DMS153 (cell line): ENCODE measurements at places on chromosomes 3 and 15.
A peak's percentile ranks its signal among the peaks of the same experiment; 100 is the strongest.

DNA sequence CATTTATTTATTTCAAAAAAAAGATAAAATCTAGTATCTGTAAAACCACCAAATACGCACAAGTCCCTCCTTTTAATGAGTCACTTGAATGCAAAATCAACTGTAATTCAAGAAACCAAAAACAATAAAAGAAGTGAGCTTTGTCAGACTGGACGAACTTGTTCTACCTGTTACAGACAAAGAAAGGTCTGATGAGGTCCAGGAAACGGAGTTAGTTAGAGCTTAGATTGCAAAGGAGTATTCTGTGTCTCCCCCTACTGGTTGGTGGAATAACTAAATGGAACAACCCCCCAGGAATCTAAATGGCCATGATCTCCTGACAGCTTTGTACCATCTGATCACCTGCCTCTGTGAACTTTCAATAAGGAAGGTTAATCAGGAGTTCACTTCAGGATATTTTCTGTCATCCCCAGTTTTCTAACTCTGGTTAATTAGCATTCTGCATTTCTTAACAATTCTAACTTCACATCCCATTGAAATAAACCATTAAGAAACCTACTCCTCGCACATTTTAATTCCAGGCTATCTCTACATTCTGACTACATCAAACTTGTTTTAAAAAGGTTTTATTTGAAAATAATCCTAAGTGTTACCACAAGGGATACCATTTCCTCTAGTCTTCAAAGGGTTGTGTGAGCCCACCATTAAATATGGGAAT lies 333.0 kb upstream of the SATB1 start:
- DNase-seq = peak; percentile 82

DNA sequence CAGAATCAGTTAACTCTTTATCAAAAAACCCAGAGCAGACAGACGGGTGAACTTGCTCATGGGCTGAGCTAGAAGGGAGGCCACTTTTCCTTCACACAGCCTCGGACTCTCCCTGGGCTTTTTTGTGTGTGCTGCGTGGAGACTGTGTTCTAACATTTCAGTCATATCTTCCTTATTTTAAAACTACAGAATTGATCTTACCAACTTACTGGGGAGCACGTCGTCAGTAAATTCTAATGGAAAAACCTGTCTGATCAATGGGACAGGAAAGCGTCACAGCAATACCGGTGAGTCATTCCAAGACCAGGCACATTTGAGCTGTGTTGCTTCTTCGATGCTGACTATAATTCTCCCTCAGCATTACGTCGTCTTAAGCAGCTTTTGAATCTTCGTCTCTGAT lies 145.1 kb downstream of the LPP start:
- no peak for DNase-seq

GRCh38 chr3:149371723-149372114 lies 5.7 kb downstream of the TM4SF1 start:
- no peak for DNase-seq

- no peak for DNase-seq
Observed at GRCh38 chr3:146532406-146532805, 12.0 kb downstream of the PLSCR1 start.

GRCh38 chr15:65939901-65940617 lies 70.8 kb downstream of the RAB11A start:
- peak; percentile 26 for DNase-seq

GRCh38 chr15:79067072-79067833 lies 23.3 kb downstream of the RASGRF1 start:
- DNase-seq = no peak

DNA sequence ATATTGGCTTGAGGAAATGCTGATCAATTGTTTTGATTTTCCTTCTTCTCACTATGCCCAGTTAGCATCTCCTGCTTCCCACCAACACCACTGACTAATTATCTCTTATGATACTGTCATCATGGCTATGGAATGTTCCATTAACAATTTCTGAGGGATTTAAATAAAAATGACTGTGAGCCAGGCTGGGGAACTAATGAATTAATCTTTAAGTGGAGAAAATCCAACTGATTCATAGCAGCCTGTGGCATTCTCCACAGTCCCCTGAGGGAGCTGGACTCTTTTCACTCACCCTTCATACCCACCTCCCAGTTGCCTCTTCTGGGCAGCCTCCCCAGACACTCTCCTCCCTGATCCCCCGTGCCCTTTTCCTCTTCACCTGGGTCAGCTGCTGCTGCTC lies 353.6 kb downstream of the CLSTN2 start:
- DNase-seq = no peak

DNA sequence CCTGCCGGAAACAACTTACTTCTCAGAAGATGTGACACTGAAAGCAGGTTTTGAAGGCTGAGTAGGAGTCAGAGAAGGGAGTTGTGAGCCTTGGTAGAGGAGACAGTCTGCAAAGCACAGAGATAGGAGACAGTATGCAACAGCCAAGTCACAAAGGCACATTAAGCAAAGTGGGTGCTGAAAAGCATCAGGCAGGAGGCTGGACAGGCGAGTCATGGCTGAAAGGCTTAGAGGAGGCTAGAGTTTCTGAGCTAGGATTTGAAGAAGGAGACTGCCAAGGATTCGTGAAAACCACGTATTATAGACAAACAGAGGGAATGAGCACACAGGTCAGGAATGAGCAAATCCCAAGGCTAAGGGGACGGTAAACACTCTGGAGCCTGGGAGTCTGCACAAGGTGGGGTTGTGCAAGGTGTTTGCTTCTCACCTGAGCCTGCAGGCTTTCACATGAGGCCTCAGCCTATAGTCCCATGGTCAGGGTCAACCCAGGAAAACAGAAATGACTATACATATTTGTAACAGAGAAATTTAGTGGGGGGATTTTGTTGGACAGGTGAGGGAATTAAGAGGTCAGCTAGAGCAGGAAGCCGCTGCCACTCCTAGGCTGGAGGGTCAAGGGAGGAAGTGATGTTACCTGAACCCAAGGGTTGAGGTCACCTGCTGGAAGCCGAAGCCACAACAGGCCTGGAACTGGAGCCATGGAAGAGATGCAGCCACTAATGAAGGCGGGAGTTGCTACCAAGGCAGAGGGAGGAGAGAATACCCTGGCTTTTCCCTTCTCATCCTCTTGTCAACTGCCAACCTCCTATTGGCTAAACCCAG lies 23.1 kb upstream of the TRIM71 start:
- DNase-seq = no peak

DNA sequence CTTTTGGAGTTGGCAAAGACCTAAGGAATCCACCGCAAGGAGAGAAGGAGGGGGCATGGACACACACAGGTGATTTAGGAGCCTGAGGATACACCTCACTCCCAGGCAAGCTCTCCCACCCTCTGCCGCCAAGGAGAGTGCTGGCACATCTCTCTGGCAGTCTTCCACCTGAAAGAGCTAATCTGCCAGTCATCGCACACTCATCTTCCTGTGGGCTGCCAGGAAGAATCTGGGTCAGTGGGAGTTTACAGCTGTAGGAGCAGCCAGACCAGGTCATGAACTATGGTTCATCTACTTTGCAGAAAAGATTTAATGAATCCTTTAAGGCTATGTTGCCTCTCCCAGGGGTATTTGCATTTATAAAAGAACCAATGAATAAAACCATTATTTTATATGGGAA lies 170.6 kb upstream of the TSC22D2 start:
- no peak for DNase-seq

DNA sequence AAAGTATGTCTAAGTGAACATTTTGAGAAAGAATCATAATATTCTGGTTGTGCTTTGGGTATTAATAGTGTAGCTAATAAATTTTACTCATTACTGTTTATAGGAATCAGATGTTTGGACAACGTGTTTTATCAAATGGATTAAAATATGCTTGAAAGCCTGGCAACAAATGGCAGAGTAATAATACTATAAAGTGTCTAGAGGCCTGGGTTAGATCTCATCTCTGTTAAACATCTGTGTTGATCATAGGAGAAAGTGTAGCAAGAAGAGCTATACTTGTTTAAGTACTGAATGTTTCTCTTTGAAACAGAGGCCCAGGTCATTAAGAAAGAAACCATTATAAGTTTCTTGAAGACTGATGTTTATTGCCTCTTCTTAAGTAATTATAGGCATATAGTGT lies 30.5 kb downstream of the VPS8 start:
- DNase-seq = no peak

- no peak for DNase-seq
Observed at GRCh38 chr3:64664397-64664796, 23.4 kb downstream of the ADAMTS9 start.

DNA sequence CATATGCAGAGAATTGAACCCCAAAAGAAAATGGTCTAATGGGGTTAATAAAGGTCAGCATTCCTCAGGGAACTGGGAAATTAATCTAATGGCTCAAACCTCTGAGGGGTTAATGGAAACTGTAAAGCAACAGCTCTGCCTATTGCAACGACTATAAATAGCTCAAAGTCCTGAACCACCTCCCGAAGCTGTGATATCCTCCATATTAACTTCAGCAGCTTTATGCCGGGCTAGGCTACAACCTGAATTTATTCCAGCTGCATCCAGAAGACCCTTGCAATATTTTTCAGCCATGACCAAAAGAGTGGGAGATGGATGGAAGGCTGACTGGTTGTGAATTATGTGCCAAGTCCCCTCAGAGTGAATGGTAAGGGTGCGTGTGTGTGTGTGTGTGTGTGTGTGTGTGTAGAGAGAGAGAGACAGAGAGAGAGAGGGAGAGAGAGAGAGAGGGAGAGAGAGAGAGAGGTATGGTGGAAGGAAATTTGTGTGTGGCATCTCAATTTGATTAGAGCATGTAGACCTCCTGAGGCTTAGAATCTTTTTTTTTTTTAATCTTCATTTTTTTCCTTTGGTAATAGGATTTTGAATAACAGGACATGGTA lies 109.9 kb downstream of the PDCD6IP start:
- DNase-seq = no peak

DNA sequence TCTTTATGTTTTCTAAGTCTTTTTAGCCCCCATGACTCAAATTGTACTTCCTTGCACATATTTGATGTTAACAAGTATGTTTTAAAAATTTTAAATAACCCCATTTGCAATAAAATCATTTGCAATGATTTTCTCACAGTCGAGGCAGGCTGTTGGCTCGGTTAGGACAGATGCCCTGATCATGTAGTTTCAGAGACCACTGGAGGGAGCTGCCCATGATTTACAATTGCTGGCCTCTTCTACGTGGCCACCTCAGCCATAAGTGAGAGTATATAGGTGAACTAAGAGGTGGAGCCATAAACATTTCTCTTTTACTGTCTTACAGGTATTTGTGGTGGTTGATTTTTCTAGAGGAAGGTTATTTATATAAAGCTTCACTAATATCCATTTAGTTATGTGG lies 1.7 kb downstream of the DTWD1 start:
- DNase-seq = no peak

DNA sequence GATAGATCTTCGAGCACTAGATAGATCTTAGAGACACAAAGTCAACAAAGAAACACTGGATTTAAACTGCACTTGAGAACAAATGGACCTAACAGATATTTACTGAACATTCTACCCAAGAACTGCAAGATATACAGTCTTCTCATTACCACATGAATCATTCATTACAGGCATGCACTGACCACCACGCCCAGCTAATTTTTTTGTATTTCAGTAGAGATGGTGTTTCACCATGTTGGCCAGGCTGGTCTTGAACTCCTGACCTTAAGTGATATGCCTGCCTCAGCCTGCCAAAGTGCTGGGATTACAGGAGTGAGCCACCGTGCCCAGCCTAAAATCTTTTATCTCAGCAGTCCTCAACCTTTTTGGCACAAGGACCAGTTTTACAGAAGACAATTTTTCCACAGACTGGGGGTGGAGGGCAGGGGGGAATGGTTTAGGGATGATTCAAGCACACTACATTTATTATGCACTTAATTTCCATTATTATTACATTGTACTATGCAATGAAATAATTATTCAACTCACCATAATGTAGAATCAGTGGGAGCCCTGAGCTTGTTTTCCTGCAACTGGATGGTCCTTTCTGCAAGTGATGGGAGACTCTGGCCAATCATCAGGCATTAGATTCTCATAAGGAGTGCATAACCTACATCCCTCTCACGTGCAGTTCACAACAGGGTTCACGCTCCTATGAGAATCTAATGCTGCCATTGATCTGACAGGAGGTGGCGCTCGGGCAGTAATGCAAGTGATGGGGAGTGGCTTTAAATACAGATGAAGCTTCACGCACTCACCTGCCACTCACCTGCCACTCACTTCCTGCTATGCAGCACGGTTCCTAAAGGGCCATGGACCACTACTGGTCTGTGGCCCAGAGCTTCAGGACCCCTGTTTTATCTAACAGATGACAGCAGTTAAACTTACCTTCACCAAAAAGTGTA lies 21.7 kb downstream of the CSNK1G1 start:
- no peak for DNase-seq

GRCh38 chr15:52421029-52421428 lies 107.7 kb downstream of the MYO5A start:
- no peak for DNase-seq

DNA sequence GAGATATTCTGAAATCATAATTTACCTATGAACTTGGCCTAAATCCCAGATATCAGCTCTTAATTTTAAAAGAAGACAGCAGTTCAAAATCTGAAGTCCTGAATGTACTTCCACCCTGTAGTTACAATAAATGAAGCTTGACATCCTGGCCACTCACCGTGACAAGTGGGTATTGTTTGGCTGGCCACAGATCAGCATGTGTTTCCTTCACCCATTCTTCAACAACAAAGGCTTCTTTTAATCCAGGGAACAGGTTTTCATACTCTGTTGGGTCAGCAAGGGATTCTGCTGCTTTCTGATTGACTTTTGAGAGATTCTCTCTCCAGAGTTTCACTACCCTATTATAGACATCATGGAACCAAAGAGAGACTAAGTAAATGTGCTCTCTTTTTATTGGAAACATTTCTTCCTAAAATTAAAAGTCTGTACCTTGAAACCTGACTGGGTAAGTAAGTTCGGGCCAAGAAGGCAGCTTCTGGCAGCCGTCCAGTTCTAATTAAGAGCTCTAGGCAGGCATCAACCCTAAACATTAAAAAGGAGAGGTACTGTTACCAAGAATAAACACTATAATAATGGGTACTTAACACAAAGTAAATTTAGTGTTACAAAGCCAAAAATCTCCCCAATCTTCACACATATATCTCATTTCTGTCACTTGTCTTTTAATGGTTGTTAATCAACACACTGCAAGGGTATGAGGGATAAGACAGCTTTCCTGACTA lies 15.2 kb downstream of the MRPS22 start:
- DNase-seq = peak; percentile 11

GRCh38 chr3:25033407-25034029 lies 394.5 kb upstream of the RARB start:
- no peak for DNase-seq

DNA sequence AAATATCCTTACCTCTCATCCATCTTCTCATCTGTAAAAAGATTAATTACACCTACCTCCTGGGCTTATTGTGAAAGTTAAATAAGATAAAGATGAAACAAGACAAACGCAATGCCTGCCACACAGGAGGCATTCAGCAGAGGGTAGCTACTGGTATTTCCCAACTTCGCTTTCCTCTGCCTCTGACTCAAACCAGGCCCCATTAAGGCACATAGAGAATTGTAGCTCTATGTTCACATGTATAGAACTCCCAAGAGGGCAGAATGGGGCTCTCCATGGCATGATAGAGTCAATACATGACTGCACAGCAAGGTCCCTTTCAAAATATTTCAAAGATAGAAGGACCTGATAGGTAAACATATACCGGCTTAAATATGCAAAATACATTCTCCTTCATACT lies 1.4 kb downstream of the LYSMD2 start:
- DNase-seq = no peak

- peak; percentile 89 for DNase-seq
Observed at GRCh38 chr3:120850381-120851295, 57.4 kb upstream of the STXBP5L start.

GRCh38 chr3:64975147-64975546 lies 287.3 kb upstream of the ADAMTS9 start:
- DNase-seq = no peak

- DNase-seq = no peak
Observed at GRCh38 chr3:119588112-119588511, 8.8 kb downstream of the ADPRH start.
